Dermis blood vessel endothelial cell (primary cell): ENCODE measurements at places on chromosomes 5 and 9. TPM values are rescaled to one million over a fixed set of nuclear protein-coding genes. Genes with fewer than 3 reads are reported as not detected.

DNA sequence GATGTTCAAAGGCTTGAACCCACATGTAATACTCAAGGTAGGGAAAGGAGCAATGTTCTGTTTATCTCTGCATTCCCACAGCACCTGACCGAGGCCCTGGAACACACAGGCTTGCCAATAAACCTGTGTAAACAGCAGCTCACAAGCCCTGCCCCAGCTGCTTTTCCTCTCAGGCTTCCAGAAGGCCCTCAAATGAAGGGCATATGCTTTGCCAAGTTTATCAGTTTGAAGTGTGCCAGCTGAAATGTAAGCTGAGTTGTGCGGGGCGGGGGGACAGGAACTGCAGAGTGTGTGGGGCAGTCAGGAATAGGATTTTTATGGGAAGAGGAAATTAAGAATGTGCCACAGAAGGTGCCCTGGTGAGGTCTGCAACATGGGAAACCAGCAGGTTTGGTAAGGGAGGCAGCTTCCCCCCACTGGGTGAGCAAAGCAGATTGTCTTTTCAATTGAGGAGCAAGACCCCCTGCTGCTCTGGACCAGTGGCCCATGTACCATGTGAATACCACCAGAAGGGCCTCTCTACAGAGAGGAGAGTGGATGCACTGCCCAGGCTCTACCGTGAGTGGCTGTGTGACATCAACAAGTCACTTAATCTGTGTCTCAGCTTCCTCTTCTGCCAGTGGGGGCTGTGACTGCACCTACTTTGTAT, 194.8 kb downstream of the SPOCK1 start:
- peak; percentile 60 for DNase-seq

GRCh38 chr9:116543731-116544400, 143.2 kb upstream of the TRIM32 start:
- no peak for DNase-seq

CDC25C gene
- 2.4 and 11.3 TPM in 2 replicates for total RNA-seq

- DNase-seq, result no peak
Measured at GRCh38 chr5:94545870-94546625, 72.4 kb downstream of the KIAA0825 start.

SEMA5A gene
- 0.14 and 0.17 TPM in 2 replicates for total RNA-seq

SPINK5 gene
- 0.09 and 0.85 TPM in 2 replicates for total RNA-seq

DNA sequence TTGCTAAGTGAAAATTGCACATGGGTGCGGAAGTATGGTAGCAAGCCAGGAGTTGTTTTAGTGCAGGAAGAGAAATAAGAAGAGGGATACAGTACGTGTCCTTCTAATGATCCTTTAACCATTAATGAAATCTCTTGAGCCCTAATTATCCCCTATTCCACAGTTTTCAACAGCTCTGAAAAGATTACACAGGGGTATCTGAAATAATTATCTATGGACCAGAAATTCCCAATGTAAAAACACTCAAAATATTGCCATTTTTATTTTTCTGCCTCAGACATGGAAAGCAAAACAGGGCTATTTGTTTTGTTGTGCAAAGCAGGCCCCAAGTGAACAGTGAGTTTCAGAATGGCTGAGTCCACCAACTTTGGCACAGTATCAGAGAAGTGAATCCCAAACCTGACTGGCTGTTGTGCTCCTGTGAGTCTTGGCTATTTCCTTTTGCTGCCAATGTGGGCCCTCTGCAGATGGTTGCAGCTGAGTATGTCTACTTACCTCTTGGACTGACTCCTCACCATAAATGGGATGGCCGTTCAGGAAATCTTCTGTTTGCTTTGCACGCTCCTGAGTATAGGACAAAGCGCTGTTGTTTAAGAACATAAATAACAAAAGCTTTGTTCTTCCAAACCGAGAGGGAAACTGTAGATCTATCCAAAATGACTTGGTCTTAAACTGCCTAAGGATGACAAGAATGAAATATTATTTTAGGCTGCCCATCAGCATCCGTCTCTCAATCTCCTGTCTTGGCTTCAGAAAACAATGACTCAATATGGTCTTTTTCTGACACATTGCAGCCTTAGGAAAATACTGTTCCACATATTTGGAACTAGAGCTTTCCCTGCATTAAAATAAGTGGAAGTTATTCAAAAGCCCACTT, 204.1 kb downstream of the DEPDC1B start:
- DNase-seq, result no peak
